ENCODE measurements at places on chromosomes 3 and 15.

- no peak for DNase-seq
Measured at GRCh38 chr3:3815206-3815605, 16.0 kb downstream of the LRRN1 start.

DNA sequence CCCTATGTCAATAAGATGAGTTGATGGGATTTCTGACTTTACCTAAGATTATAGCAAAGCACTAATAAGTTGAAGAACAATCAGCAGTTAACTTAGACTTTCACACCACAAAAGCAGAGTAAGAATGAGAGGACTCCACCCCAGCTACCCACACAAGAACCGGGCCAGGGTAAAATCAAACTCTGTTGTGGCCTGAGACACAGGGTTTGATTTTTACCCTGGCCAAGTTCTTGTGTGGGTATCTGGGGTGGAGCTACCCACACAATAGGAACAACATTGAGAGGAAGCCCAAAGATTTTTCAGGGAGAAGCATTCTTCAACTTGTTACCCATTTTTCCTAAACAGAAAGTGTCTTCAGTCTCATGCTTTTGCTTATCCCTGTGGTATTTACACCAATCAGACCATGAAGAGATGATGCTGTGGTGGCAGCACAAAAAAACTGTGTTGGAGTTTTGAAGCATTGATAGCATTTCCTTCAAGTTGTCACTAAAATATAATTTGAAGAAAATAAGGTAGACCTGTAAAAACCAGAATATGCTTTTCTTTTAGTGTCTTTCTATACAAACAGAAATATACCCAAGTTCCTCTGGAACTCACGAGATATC lies 25.6 kb downstream of the CPOX start:
- DNase-seq, result no peak

DNA sequence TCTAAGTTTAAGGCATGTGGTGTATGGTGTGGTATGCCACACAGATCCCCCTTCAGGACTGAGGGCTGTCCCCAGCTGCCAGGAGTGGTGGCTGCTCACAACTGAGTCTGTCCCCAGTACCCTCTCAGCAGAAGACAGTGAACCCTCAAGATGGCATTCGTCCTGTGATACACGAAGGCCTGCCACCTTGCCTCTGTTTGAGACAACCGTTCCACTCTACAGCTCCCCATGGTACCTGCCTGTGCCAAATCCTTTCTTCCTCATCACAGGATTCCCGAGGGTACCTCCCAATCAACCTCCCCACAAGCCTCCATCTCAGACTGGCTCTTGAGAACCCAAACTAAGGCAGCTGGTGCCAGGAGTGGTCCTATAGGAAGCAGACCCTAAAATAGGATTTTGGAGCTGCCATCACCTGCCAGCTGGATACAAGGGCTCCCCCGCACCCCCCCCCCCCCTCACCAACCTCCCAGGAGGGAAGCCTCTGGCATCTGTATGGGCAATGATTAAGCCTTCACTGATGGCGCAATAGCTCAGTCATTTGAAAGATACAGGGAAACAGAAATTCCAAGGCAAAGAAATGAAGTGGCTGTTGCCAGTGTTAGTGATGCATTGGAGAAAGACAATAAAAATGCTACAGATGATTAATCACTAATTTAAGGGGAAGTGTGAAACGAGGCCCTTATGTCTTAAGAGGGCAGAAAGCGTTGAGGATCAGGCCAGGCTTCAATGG lies 230.0 kb upstream of the LYSMD4 start:
- peak; percentile 19 for DNase-seq

DNA sequence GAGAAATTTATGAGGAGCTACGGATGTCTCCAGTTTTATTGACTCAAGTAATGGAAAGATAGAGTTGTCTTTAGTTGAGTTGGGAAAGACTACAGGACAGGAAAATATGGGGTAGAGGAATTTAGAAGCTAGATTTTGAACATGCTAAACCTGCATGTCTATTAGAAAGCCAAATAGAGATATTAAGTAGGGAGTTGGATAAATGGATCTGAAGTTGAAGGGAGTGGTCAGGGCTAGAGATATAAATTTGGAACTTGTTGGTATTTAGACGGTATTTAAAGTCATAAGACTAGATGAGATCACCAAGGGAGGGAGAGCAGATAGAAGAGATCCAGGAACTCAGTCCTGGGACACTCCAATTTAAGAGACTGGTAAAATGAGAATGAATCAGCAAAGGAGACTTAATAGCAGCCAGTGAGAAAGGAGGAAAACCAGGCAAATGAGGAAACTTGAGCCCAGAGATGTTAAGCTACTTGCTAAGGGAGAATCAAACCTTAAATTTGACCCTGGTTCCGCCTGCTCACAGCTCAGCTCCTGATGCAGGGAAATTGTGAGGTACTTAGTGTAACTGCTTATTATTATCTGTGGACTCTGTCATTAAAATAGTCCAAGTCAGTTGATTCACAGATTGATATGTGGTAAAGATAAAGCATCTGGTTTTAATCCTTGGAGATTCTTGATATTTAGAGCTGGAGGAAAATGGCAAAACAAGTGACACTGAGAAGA lies 35.8 kb downstream of the ABI3BP start:
- DNase-seq, result no peak

DNA sequence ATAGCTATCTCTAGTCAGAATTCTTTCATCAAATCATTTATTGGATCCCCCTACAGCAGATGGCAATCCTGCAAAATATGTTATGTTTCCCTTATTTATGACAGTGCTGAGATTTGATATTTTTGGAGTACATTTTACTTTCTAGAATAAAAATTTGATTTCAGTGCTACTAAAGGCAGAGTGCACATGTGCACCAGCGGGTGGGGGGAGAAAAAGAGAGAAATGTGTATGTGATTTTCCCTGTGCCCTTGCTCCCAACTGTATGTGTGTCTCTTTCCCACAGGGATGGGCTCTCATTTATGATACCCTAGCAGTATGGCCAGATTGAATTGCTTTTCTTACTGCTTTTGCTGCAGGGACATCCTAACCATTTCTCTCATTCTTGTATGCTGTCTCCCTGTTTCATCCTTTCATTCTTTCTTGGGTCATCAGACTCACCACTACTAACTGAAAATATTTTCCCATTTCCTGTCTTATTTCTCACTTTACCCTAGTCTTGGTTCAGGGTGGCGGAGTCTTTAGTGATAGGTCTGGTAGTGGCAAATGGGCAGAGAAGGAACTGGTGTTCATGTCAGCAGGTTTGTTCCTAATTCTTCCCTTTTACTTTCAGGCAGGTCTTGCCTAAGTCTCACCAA lies 140.7 kb downstream of the TCF12 start:
- no peak for DNase-seq

GRCh38 chr3:123346021-123346420 lies 102.9 kb downstream of the ADCY5 start:
- no peak for DNase-seq

- no peak for DNase-seq
Measured at GRCh38 chr3:14297784-14298236, 104.6 kb upstream of the SLC6A6 start.

DNA sequence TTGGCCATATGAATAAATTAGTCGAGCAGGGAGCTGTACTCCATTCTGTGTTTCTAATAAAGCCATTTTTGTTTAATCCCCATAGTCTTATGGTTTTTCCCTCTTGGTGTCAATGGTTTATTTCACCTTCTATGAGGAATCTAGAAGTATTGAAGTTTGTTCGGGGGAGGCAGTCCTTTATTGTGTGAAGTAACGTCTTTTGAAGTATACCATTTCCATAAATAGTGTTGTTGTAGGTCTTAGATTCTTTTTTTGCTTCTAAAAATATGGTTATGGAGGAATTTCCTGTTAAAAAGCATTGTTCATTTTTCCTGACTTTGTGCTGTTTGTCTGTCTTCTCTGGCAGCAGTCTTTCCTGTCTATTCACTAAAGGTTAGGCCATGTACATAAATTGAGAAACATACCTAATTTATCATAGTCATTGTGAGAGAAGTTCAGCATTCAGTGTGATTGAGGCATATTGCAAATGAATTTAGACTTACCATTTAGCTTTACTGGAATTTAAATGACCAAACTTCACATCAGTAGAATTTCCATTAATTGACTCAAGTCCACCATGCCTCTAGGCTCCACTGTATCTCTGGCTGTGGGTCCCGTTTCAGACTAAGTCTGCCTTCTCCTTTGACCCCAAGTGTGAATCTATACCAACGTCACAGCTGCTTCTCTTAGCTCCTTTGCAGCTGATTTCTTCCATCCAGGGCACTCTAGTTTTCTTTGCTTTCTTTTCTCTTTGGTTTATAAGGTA lies 37.3 kb downstream of the YEATS2 start:
- DNase-seq, result no peak

GRCh38 chr3:195194559-195195206 lies 76.3 kb downstream of the XXYLT1 start:
- DNase-seq, result no peak

DNA sequence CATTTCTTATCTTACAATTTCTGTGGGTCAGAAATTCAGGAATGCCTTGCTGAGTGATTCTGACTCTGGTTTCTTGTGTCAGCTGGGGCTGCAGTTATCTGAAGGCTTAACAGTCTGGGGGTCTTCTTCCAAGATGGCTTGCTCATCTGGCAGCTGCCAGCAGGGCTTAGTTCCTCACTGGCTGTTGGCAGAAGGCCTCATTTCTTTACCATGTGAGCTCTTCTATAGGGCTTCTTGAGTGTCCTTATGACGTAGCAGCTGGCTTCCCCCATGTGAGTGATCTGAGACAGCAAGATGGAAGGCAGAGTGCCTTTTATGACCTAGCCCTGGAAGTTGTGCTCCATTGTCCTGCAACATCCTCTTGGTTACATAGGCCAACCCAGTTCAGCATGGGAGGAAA lies 82.0 kb upstream of the PDZRN3 start:
- no peak for DNase-seq

DNA sequence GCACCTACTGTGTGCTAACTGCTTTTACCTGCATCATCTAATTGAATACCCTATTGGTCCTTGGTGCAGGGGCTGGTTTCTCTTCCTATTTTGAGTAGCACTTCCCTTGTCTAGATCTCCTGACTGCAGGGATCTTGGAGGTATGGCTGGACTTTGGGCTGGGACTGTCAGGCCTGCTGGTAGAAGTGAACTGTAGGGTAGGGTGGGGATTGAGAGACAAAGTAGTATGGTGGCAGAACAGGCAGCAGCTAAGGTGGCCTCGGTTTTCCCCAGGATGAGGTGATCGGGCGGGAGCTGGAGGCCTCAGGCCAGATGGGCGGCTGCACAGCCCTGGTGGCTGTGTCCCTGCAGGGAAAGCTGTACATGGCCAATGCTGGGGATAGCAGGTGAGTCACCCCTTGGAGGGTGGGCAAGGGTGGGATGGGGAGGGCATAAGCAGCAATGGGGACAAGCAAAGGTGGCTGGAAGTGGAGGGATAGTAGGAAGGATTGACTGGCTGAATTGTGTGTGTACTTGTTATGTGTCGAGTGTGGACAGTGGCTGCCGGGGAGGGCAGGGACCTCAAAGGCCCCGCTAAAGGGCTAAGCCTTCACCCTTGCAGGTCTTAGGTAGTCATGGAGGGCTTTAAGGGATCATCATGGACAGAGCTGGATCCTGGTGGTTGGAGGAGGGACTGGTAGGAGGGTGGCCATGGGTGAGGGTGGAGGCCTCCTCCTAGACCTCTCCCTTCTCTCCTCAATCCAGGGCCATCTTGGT lies 2.0 kb downstream of the PPM1M start:
- no peak for DNase-seq

DNA sequence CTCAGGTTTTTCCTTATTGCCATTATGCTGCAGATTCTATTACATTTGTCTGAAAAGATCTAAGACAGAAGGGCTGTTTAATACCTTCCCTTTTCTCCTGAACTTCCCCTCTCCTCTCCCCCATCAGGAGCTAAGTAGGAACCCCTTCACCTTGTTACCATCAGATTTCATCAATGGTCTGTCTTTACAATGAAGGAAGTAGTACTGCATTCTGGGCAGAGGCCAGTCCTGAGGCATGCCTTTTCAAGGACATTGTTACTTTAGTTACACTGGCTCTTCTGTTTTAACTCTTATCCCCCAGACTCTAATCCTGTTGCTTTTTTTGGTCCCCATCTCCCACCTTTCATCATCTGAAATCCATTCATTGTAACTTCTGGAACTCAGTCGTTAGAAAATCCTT lies 8.1 kb downstream of the CTNNB1 start:
- no peak for DNase-seq

Data from liver (tissue), 10 donors.